Esophagus squamous epithelium (tissue), 5 donors: ENCODE measurements at places on chromosomes 4 and X.

DNA sequence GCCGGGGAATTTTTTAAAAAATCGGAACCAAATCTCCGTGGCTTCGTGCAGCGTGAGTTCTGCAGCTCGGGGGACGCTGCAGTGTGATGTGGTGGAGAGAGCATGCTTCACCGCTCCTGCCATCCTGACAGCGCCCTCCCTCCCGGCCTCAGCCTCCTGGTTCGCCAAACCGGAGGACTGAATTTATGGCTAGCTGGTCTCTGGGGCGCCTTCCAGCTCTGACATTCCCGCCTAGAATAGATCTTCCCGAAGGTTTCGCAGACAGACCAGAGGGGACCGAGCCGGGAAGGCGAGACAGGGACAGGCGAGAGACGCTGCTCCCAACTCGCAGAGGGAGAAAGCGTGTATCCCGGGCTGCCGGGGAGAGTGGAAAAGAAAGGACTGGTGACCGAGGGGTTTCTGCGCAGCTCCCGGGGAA is 25.9 kb downstream of the HOPX start:
- DNase-seq, result no peak

- DNase-seq, result no peak
Measured at GRCh38 chr4:152536545-152537182, 772 bp upstream of the FBXW7 start.

DNA sequence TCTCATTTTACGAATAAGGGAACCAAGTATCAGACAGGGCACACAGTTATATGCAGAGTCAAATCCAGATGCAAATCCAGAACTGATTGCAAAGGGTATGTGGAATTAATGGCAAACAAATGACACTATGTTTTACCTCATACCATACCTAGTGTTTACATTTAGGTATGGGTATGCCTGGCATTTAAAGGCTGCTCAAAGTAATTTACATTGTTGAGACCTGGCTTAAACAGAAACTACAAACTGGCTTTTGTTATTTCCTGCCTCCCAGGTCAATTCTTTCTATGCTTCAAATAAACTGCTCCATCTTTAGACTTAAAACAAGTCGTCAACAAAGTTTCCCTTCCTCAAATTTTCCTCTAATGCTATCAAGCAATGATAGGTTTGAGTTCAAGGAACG is 33.7 kb downstream of the ANKRD17 start:
- DNase-seq, result no peak

DNA sequence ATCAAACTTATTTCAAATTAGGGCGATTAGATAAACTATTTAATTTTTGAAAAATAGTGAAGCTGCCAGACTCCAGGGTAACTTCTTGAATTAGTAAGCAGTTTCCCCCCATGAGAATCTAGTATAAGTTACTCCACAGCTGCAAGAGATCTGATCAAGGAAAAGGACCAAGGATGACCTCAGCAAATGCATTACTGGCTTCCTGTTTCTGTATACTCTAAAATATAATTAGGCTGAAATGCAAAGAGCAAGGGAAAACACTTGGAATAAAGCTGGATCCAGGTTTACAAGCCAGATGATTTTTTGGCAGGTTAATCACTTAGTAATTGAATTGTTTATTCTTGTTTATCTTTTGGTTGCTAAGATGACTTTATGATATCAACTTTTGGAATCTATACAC is 13.4 kb upstream of the P2RY10 start:
- no peak for DNase-seq

- no peak for DNase-seq
Measured at GRCh38 chr4:105135785-105136184, 10.9 kb upstream of the TET2 start.

DNA sequence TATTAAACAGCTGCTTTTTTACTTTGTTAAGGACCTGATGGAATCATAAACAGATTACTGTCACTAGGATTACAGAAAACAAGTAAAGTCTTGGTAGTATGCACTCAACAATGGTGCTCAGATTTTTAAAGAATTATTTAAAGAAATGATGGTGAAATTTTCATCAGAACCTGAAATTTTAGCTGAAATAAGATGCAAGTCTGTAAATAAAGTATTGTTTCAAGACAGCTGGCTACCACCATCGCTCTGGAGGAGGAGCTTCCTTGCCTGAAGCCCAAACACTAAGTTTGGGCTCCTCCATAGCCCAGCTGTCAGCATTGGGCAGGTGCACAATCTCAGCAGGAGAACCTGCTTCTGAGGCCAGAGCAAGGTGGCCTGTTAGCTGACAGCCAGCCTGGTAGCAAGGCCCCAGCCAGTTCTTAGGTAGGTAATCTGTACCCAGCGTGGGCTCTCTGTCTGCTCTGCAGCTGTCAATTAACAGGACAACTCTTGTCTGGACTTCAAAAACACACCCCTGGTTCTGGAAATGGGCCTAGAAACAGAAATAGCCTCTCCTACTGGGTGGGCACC is 4.6 kb downstream of the GAB1 start:
- DNase-seq, result no peak

DNA sequence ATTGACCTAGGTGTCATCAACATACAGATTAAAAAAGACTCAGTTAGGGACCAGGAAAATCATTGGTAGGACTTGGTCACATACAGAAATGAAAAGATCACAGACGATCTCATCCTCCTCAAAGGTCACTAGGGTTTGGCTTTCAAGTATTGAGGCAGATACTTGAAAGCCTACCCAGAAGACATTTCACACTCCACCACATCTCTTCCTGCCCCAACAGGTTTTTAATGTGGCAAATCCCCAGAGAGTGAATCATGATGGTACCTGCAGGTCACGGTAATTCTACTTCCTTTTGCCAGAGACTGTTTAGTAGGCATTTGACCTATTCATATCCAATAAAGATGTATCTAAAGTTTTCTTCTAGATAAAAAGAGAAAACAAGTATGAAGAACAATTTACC is 44.1 kb downstream of the INPP4B start:
- DNase-seq, result no peak

DNA sequence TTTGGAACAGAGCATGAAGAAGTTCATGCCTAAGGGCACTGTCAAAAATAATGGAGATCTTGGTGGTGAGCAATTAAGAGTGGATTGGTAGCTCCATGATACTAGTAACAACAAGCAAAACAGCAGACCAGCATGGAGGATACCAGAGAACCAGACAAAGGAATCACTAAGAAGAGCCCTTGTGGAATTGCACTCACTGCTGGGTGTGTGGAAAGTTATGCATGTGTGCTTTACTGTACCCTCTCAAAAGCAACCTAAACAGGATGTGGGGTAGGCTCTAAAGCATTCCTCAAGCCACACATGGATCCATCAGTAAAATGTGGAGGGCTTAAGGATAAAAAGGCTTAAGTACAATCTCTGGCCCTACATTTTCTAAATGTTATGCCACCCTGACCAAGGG is 69.5 kb downstream of the AR start:
- no peak for DNase-seq

GRCh38 chrX:18410038-18410437 is 15.4 kb upstream of the CDKL5 start:
- no peak for DNase-seq

DNA sequence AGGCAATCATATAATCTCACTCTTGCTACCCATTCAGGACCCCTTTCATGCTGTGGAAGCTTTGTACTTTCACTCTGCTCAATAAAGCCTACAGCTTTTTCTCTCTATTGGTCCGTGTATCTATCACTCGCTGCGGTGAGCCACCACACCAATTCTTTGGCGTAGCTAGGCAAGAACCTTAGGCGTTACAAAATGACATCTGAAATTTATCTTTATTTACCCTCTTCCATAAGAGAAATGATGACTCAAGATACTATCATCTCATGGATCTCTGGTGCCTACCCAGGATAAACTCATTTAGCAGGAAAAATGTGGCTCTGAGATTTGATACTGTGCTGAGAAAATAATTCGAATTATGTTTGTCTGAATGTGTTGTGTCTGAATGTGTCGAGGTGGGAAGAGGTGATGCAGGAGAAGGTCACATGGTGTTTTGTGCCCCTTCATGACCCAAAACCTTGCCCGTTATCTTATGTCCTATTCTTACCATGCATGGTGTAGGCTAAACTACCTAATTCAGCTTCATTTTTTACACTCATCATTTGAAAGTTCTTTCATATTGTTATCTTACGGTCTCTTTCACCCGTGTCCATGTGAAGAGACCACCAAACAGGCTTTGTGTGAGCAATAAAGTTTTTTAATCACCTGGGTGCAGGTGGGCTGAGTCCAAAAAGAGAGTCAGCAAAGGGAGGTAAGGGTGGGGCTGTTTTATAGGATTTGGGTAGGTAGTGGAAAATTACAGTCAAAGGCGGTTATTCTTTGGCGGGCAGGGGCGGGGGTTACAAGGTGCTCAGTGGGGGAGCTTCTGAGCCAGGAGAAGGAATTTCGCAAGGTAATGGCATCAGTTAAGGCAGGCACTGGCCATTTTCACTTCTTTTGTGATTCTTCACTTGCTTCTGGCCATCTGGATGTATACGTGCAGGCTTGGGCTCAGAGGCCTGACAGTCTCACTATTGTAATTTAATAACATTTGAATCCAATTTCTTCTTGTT is 41.6 kb upstream of the GIMD1 start:
- no peak for DNase-seq

DNA sequence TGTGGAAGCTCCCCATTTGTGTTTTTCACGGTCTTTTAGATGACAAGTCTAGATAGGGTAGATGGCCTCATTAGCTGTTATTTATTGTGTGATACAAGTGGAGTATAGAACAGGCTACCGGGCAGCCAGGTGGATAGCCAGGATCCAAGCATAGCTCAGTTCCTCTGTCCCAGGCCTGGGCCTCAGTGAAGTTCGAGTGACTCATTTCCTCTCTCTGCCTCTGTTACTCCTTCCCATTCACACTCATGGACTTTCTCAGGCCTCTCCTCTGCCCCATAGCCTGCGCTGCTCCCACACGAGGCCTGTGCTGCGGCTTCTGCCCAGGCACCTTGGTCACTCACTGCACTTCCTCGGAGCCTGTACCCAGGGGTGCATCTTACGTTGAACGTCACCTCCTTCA is 54.5 kb downstream of the TENM3 start:
- DNase-seq, result no peak

DNA sequence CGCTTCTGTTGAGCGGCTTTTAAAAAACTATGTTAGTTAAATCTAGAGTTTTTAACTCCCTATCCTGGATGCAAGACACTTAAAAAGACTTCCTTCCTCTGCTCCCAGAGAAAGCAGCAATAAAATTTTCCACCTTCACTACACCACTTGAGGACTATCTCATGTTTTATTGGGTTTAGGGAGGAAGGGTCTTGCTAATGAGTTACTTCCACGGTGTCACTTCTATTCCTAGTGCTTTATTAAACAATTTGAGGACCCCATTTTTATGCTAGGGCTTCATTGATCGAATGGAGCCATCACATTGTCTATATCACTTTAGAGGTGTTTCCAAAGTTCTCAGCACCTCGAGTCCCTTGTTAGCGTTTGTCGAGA is 3.7 kb upstream of the STIM2 start:
- DNase-seq, result no peak

GRCh38 chr4:53712408-53713020 is 121.2 kb upstream of the LNX1 start:
- DNase-seq, result no peak

DNA sequence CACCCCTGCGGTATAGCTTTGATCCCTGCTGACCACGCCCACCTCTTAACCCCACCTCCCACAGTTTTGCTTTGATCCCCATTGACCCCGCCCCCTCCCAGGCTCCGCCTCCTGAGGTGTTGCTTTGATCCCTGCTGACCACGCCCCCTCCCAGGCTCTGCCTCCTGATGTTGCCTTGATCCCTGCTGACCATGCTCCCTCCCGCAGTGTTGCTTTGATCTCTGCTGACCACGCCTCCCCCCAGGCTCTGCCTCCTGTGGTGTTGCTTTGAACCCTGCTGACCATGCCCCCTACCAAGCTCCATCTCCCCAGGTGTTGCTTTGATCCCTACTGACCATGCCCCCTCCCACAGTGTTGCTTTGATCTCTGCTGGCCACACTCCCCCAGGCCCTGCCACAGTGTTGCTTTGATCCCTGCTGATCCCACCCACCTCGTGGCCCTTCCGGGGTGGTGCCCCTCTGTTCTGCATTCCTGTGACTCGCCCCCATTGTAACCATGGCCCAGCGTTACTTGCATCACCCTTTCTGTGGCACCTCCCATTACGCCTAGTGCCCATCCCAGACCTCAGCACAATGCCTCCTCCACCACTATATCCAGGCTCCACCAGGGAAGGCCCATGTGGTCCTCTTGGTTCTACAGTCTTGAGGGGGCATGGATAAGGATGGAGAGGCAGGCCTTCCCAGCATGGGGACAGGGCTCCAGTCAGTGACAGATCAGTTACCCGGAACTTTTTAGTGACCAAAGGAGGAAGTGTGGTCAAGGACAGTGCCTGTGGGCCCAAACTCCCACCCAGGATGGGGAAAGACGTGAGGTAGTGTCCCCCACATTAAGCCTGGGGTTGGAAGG is 70.8 kb downstream of the ADRA2C start:
- no peak for DNase-seq

GRCh38 chr4:57607566-57608180 is 497.5 kb upstream of the IGFBP7 start:
- DNase-seq, result no peak
